Bronchial smooth muscle cell (primary cell): ENCODE measurements at places on chromosomes 16 and 17. TPM values are rescaled to one million over a fixed set of nuclear protein-coding genes. Genes with fewer than 3 reads are reported as not detected.

TBX6 gene
- total RNA-seq, result 0.16 and 0.26 TPM in 2 replicates

DDX28 gene
- 8.5 and 9.1 TPM in 2 replicates for total RNA-seq

PITPNM3 gene
- total RNA-seq, result 0.26 and 0.63 TPM in 2 replicates

SPATA32 gene
- not detected in 2 replicates for total RNA-seq

ITGAD gene
- total RNA-seq, result not detected in 2 replicates

TMEM235 gene
- total RNA-seq, result 0.16 TPM in 1 of 2 replicates, not detected in the other

RNF222 gene
- not detected in 2 replicates for total RNA-seq

SPEM2 gene
- total RNA-seq, result not detected in 2 replicates

CDRT15L2 gene
- total RNA-seq, result not detected in 2 replicates

CNTNAP4 gene
- total RNA-seq, result 0.16 TPM in 1 of 2 replicates, not detected in the other

OR1A1 gene
- total RNA-seq, result not detected in 2 replicates

RAB11FIP4 gene
- total RNA-seq, result 0.16 and 3.6 TPM in 2 replicates

CCL13 gene
- not detected in 2 replicates for total RNA-seq

RAB26 gene
- 3.2 and 5.5 TPM in 2 replicates for total RNA-seq
